ENCODE measurements at places on chromosomes 12 and 14.

GRCh38 chr12:47038270-47038748 is 41.1 kb upstream of the PCED1B start:
- DNase-seq: no peak

DNA sequence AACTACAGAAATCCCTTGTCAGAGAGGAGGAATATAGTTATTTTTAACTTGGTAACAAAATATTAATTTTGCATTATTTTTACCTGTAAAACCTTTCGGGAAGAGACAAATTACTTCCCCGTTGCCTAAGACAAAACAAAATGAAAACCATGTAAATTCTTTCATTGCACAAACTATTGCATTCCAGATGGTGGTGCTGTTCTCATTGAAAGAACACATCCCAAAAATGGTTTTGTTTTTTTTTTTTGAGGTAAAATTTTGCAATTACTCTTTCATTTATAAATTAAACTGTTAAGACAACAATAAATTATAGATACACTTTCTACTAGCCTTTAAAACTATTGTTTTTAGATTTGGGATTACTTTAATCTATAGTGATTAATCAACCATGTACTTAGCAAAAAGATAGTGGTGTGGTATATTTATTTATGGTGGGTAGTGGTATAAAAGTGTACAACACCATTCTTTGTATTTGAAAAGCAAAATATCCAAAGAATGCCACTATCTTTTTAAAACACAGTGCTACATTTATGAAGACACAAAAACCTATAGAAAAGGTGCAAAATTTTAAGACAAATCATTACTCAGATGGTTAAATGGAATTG is 115.5 kb downstream of the SLC38A1 start:
- no peak for DNase-seq

GRCh38 chr12:52579468-52580465 is 6.1 kb upstream of the KRT74 start:
- no peak for DNase-seq

DNA sequence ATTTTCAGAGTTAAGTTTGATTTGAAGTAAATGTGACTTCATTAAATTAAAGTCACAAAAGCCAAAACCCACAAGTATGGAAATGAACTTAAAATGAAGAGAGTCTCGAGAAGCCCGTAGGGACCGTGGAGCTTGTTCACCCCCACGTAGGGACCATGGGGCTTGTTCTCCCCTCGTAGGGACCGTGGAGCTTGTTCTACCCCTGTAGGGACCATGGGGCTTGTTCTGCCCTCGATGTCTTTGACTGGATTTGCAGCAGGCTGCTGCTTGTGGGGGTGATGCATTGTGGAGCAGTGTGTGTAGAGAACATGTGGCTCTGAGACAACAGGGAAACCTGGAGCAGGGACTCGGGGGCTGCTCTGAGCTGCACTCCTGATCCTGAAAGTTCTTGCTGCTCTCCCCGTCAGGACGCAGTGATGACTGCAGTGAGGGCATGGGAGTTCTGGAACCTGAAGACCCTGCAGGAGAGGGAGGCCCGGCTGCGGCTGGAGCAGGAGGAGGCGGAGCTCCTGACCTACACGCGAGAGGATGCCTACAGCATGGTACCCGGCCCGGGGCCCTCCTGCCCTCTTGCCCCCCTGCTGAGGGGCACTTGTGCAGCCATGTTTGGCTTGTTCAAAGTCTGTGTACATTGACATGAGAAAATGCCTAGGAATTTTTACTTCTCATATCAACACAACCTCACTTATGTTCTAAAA is 94.2 kb downstream of the EP400 start:
- no peak for DNase-seq

DNA sequence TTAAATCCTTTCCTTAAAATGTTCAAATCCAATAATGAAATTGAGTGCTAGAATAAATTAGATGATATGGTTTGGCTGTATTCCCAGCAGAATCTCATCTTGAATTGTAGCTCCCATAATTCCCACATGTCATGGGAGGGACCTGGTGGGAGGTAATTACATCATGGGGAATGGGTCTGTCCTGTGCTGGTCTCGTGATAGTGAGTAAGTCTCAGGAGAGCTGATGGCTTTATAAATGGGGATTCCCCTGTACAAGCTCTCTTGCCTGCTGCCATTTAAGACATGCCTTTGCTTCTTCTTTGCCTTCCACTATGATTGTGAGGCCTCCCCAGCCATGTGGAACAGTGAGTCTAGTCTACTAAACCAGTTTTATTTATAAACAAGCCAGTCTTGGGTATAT is 508.5 kb downstream of the ETNK1 start:
- DNase-seq: no peak

DNA sequence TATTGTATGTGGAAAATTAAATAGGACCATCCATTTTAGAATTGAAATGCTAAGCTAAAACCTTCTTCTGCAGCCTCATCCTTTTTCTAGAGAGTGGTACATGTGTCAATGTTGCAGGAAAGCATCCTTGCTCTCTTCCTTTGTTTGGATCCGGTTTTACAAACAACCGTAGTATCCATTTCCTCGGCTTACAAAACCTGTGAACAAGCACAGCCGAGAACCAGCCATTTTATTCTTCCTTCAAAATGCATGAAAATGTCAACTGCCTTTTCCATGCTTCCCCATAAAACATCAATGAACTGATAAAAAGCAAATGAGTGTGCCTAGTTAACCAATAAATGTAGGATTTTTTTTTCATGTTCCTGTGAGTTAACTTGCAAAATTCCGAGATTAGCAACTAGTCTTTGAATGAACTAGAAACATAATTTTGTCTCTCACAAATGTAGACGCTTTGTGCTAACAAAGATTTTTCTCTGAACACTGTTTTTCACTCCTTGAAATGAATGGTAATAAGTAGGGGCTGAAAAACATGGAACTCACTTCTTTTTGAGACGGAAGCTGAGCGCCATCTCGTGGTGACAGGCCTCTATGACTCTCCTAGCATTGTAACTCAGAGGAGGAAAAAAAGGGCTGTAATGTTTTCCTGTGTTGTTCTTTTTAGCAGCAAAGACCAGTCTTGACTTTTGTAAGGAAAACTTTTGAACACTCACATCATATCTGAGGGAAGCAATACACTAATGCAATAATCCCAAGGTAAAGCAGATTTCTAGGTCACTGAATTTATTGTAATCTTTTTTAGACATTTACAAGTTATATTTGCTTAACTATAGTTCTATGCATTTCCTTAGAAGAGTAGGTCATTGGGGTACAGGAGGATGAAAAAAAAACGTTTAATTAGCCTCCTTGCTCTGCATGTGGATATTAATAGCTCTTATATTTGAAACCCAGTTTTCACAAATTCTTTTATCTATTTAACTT is 157.4 kb upstream of the FOXG1 start:
- DNase-seq: no peak

DNA sequence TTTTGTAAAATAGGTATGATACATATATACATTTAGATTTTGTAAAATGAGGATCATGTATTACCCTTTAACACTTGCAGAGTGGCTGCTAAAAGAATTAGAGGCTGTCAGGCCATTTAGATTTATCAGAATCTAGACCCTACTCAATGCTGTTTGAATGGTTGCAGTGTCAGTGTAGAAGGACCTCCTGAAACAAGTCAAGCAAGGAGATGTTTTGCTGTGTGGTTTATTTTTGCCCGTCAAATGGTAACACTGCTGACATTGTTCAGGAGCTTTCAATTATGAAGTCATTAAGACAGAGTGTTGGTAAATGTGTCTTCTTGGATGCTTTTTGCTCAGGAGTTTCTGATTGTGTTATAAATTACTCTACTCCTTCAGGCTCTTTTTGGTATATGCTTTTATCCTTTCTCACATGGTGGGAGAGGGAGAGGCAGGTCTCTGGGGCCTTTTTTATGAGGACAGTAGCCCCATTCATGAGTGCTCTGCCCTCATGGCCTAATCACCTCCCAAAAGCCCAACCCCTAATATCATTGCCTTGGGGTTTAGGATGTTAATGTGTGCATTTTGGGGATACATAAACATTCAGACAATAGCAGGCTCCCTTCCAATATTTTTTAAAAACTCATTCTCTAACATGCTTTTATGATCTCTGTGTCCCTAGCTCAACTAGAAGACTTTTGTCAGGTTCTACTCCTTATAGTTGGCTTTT is 16.5 kb downstream of the EID3 start:
- DNase-seq: no peak

GRCh38 chr14:90239139-90239538 is 17.2 kb upstream of the PSMC1 start:
- no peak for DNase-seq

GRCh38 chr14:97021571-97022168 is 224.5 kb downstream of the VRK1 start:
- DNase-seq: no peak

GRCh38 chr12:12877781-12878455 is 13.4 kb upstream of the GPRC5A start:
- no peak for DNase-seq

DNA sequence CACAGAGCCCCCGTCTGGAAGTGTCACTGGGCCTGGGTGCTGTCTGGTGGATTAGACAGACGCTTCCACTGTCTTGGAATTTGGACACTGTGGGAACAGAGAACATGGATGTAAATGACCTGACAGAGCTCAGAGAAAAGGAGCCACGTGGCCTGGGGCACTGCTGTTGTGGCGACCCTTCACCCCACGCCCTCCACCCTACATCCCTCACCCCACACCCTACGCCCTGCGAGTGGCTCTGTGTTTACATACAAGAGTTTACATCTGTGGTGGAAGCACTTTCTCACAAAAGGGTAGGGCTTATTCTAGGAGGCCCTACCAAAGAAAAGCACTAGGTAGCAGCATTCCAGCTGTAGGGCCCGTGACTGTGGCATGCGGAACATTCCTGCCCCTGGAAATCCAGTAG is 47.7 kb downstream of the B4GALNT3 start:
- DNase-seq: no peak

DNA sequence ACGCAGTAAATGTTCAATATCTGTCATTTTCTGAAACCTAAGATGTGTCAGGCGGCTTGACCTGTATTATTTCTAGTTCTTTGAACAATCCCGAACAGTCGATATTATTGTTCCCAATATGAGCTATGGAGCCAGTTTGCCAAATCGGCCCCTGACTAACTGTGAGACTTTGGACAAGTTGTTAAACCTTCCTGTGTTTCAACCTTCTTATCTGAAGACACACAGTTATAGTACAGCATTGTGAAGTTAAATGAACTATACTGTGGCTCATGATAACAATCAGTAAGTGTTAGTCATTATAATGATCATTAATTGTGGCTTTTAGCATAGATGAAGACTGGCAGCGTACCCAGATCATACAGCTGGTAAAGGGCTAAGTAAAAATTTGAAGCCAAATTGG is 23.4 kb downstream of the DDX47 start:
- no peak for DNase-seq

GRCh38 chr12:2264651-2265232 is 212.0 kb downstream of the CACNA1C start:
- no peak for DNase-seq

- DNase-seq: no peak
Observed at GRCh38 chr12:90589956-90590355, 365.0 kb downstream of the CCER1 start.

DNA sequence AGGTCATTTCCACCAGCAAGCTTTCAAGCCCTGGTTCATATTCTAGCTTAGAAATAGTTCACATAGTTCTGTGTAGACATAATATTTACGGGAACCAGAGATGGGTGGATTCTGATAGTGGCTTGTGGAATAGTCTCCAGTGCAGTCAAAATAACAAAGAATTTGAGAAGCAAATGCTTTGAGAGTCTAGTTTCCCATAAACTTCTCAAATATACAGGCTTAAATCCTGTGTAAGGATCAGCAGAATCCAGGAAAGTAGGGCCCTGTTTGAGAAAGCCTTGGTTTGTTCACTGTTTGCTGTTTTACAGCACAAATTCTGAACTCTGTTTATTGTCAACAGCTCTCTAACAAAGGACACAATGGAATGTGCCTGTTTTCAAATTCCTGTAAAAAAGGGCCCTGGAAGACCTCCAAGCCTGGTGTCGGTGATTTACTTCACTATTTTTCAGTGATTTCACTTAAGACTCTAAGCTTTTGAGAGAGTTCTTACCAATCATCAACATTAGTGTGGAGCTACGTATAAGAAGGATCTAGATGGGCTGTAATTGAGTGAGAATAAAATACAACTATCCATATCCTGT is 11.4 kb upstream of the FOS start:
- DNase-seq: no peak

DNA sequence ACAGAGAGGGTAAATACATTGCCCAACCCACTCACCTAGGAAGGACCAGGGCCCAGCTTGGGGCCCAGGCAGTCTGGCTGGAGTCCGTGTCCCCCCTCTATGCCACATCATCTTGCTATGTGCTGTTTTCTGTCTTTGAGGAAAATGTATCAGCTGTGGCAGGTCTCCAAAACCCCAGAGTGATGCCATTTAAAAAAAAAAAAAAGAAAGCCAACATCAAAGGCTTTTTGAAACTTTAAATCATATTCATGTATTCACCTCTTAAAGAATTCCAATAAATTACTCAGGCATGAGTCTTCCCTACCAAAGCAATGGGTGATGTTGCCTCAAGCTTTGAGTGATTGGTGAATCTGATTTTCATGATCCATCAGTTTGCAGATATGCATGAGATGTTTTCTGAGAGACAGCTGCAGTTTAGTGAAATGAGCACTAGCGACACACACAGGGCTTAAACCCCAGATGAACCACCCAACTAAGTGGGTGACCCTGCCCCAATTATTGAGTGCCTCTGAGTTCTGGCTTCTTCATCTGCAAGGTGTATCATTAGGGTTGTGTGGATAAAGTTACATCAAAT is 6.1 kb downstream of the KRT81 start:
- no peak for DNase-seq

GRCh38 chr12:104590022-104590421 is 133.3 kb downstream of the CHST11 start:
- no peak for DNase-seq

DNA sequence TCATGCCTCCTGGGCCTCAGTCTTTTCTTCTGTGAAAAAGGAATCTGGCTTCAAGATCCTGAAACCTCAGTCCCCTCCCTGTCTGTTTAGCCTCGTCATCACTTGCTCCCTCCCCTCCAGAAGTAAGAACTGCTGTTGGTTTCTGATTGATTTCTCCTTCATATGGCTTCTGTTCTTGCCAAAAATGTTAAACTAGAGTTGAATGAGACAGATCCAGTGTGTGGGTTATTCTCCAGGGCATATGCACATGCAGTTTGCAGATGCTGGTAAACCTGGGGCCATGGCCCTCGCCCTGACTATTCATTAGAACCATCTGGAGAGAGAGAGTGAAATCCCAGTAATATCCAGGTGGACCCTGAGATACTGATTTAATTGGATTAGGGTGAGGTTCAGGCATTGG is 175.1 kb downstream of the TMEM132C start:
- no peak for DNase-seq

DNA sequence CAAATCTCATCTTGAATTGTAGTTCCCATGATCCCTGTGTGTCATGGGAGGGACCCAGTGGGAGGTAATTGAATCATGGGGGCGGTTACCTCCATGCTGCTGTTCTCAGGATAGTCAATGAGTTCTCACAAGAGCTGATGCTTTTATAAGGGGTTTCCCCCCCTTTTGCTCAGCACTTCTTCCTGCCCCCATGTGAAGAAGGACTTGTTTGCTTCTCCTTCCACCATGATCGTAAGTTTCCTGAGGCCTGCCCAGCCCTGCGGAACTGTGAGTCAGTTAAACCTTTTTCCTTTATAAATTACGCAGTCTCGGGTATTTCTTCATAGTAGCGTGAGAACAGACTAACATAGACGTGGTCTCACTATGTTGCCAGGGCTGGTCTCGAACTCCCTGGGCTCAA is 56.1 kb upstream of the EIF5 start:
- DNase-seq: no peak

GRCh38 chr12:15608941-15609340 is 180.2 kb downstream of the EPS8 start:
- no peak for DNase-seq

Measured in activated T-cell treated with anti-CD3 and anti-CD28 coated beads for 4 hours (primary cell).